NCI-H460 (cell line): ENCODE measurements at places on chromosomes 13 and 19.

DNA sequence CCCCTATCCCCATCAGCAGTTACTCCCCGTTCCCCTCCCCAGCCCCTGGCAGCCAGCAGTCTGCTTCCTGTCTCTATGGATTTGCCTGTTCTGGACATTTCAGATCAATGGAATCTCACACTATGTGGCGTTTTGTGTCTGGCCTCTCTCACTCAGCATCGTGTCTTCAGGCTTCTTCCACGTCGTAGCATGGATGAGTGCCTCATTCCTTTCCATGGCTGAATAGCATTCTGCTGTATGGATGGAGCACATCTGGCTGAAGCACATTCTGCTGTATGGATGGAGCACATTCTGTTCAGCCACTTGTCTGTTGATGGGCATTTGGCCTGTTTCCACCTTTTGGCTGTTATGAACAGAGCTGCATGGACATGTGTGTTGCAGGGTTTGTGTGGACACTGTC, 29.5 kb downstream of the CRTC1 start:
- no peak for DNase-seq

GRCh38 chr19:47408156-47408938, 11.0 kb downstream of the MEIS3 start:
- no peak for DNase-seq

DNA sequence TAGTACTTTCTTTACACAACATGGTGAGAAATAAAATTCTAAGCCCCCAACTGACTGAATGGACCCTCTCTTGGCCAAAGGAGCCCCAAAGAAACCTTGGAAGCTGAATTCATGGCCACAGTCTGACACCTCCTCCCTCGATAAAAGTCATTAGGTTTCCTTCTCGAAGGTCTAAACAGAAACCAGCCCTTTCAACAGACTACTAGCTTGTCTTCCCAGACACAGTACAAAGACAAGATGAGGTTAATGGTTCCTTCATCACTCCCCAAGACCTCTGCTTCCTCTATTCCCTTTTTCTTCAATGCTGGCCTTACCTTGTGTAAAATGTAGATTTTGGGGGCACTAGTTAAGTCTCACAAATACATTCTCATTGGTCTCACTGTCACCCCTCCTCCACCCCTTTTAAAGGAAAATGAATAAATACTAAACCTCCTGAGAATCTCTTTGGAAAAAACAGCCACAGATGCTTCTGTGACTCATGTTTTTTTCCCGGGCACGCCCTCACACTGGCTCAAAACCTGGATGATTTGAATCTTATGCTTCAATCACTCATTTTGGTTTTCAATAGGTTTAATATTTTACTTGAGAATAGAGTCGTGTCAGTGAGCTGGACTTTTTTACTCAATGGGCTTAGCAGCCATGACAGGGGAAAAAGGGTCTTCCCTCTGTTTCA, 65.8 kb upstream of the MED4 start:
- no peak for DNase-seq

GRCh38 chr13:18948012-18948663, 233.5 kb downstream of the TUBA3C start:
- DNase-seq, result no peak

- DNase-seq, result no peak
Observed at GRCh38 chr19:55478364-55478763, 1.9 kb downstream of the ZNF628 start.

DNA sequence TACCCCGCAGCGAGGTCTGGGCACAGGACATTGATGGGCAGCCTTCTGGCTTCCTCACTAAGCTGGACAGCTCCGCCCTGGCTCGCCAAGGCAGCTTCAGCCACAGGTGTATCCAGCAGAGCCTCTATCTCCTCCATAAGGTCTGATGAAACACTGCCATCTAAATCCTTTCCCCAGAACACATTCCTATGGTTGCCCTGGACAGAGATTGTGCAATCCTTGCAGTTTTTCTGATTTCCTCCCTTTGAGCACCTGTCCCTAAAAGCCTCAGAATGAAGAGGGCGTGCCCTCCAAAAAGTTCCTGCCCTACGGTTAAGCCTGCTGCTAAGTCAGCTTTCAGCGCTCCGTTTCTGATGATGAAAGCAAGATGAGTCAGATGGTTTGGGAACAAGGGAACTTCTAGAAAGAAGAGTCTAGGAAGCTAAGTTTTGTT, 21.0 kb downstream of the CLEC4M start:
- peak; percentile 35 for DNase-seq

DNA sequence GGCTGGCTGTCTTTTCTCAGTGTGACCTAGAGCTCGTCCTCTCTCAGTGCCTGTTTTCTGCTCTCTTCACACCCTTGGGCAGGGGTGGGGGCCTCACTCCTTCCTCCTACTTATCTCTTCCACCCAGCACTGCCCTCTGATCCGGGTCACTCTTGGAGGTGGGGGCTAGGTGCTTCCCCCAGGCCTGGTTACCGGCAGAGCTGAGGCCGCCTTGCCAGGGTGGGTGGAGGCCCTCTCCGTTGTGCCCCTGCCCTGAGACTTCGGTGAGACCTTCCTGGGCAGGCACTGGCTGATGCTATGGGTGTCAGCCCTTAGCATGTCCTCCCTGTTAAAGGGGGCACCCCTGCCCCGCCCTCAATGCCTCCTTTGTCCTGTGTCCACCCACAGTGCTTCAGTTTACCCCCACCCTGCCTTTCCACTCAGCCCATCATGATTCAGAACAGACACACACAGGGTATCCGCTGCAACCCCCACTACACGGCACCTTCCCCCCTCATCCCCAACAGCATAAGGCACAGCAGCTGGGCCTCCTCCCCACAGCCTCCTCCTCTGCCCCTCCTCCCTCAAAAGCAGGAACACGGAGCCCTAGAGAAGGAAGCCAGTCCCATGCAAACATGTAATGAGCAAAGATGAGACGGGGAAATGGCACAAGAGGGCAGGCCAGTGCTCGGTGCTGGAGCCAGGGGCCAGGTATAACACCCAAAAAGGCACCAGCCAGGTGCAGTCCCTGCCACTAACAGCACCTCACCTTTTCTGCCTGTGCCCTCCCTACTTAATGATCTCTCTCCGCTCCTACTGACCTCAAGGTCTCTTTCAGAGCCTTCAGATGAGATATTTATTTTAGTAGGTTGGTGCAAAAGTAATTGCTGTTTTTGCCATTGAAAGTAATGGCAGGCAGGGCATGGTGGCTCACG, 9.8 kb downstream of the ZGLP1 start:
- DNase-seq, result no peak

- no peak for DNase-seq
Observed at GRCh38 chr19:42065051-42065450, 5.0 kb downstream of the GRIK5 start.

- DNase-seq, result no peak
Observed at GRCh38 chr19:48403606-48404005, 10.1 kb downstream of the GRIN2D start.

- no peak for DNase-seq
Observed at GRCh38 chr13:112733112-112733511, 43.3 kb downstream of the ATP11A start.

DNA sequence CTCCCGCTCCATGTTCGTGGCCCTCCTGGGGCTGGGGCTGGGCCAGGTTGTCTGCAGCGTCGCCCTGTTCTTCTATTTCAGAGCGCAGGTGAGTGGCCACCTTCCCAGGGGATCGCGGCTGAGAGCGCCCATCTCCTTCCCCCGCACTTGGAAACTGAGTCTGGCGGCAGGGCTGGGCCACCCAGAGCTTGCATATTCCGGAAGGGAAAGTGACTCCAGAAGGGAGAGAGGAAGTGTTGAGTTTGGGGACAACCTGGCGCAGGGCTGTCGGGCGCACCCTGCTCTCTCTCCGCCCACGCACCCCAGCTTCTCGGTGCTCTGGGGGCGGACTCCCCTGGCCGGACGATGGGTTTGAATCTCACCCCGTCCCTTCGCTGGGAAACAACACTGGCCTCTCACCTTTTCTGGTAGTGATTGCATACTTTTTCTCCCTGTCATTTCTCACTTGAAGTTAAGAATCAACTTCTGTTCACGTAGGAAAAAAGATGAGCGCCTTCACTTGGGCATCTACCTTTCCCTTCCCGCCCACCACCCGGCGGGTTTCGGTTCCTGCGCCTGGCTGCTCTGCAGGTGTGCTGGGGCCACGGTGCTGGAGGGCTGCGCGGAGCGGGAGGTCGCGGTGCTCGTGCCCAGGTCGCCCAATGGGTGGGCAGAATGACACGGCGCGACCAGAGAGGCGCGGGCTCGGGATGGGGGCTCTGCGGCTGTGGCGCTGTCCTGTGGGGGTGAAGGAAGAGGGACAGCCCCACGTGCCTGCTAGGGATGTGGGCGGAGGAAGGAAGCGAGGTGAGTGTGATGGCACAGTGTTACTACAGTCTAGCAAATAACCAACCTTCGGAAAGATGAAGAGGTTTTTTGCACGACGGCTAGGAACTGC, 721 bp downstream of the TNFSF11 start:
- no peak for DNase-seq

DNA sequence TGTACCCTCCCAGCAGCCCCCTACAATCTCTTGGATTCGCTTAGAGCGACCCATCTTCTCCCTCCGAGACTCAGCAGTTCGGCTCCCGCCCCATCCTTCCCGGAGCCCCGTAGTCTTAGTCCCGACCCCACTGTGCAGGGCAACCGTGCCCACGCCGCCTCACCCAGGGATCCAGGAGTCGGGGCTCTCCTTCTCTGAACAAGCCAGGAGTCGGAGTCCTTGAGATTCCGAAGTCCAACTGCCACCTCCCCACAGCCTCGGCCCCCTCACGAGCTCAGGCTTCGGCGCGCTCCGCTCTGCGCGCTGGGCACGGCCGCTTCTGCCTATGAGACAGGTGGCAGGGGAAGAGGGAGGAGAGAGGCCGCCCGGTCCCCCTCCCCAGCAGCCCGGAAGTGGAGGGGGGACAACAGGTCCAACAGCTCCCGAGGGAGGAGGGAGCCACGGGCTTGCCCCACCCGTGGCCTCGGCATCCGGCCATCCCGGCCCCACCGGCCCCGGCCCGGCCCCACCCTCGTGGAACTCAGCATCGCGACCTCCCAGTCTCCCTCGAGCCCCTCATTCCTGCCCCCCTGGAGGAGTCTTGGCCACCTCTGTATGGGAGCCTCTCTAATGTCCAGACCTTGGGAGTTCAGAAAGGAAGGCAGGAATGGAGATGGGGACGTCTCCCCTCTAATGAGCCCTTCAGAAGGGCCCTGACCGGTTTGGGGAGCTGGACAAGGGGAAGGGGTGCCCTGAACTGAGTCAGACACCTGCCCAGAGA, at the start of gene PHLDB3:
TSS of gene PHLDB3 (minus strand) at position 321 of the 760 bp plus-strand sequence. CDS start 628 bp downstream, outside the sequence.
- no peak for DNase-seq

- DNase-seq, result no peak
Observed at GRCh38 chr13:24004971-24005370, 107.7 kb upstream of the C1QTNF9B start.

GRCh38 chr13:24624801-24625231, 55.4 kb upstream of the ATP12A start:
- DNase-seq, result no peak

- DNase-seq, result no peak
Observed at GRCh38 chr19:10670182-10670581, 16.0 kb downstream of the ILF3 start.

- DNase-seq, result no peak
Observed at GRCh38 chr19:22332924-22333323, 46.7 kb downstream of the ZNF729 start.
